ENCODE measurements at places on chromosomes 16 and 17.

- no peak for DNase-seq
Measured at GRCh38 chr17:27475070-27475673, 18.9 kb downstream of the KSR1 start.

DNA sequence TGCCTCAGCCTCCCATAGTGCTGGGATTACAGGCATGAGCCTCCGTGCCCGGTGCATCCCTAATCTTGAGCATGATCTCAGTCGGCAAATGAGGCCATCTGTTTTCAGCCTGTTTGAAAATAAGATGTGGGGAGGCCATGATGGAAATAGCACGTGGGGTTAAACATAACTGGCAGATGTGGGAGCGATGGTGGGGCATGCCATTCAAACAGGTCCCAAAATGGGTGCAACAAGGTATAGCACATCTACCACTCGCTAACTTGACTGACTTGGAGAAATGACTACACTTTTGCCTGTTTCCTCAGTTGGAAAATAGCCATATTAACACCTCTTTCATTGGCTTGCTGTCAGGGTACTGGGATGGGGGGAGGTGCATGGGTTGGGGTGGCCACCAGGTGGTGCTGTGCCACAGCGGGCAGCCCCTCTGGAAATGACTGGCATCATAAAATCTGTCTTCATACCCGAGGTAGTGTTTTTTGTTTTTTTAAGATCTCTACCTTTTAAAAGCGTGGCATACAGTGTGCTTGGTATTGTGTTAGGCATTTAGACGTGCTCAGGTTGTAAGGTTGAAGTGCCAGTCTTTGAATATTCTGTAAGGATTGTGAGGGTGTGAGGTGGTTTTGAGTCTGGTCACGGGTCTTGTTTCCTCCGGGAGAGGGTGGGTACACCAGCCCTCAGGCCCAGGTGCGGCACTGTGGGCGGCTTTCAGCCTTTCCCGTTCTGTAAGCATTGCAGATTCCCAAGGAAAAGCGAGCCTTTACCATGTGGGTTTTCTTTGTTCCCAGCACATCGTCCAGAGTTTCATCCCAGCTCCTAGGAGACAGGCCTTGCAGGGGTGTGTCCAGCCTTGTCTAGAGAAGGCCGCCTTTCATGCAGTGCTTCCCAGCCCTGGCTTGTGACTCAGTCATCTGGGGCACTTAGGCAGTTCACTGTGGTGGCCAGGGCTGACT is 2.9 kb upstream of the TTYH2 start:
- no peak for DNase-seq

GRCh38 chr17:58381124-58382035 is 29.4 kb upstream of the SUPT4H1 start:
- no peak for DNase-seq

DNA sequence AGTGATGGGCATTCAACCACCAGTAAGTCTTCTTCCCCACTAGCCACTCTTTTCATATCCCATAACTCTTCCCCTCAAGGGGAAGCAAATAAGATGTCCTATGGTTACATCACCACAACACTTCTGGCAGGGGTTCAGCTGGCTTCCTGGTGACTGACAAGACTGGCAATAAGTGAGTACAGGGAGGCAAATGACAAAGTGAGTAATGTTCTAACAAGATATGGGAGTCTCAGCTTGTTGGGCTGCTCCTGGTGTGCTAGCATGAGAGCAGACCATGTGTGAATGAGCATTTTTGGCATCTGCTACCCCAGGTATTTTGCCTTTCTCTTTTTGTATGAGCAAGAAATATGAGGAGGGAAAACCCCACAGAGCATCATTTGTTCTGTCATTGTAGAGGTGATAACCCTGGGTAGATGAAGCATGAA is 9.9 kb downstream of the TMIGD1 start:
- no peak for DNase-seq

GRCh38 chr17:78131172-78132083 is 857 bp downstream of the TMC8 start:
- no peak for DNase-seq

- DNase-seq = no peak
Measured at GRCh38 chr17:4453812-4454591, 20.3 kb downstream of the SPNS3 start.

GRCh38 chr16:86477642-86478041 is 32.7 kb upstream of the FOXF1 start:
- DNase-seq = no peak

- no peak for DNase-seq
Measured at GRCh38 chr17:37092071-37092470, 143.3 kb downstream of the AATF start.

GRCh38 chr17:13563866-13564265 is 37.9 kb downstream of the HS3ST3A1 start:
- no peak for DNase-seq

DNA sequence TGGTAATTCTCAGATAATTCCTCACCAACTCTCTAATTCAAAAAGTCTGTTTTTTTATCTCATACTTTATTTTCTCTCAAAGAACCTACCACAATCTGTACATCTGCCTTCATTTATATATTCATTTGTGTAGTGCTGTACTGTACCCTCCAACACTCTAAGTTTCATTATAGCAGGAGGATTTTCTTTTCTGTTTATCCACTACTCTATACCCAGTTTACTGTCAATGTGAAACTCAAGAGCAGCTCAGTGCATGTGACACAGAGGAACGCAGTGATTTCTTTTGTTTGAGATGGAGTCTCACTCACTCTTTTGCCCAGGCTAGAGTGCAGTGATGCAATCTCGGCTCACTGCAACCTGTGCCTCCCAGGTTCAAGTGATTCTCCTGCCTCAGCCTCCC is 117.8 kb downstream of the ADAMTS18 start:
- DNase-seq = no peak

DNA sequence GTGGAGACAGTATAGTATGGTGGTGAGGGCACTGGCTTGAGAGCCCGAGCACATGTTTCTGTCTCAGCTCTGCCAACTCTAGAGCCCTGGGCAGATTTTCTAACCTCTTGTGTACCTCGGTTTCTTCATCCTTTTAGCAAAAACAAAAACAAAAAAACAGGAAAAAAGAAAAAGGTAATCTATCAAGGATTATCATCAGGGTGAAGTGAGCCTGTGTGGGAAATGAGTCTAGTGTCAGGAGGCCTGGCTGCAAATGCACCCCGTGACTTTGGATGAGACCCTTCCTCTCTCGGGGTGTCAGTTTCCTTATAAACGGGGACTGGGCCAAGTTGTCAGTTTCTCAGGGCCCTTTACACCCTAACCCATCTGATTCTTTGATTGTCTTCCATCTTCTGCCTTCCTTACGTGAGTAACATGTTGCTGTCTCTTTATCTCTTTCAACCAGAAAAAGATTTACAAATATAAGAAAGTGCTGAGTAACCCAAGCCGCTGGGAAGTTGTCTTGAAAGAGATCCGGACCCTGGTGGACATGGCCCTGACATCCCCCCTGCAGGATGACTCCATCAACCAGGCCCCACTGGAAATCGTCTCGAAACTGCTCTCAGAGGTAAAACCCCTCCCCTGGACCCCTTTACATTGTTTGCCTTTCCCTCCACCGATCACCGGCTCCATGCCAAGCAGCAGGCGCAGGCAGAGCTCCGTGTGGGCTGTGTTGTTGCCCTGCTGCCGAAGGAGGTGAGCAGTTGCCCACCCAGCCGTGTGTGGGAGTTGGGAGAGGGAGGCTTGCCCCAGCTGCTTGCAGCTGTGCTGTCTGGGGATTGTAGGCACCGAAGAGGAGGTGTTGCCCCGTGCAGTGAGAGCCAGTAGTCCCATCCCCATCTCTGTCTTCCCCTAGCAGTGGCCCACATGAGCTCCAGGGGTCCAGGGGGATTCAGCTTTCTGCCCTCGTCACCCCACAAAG is 127.1 kb upstream of the PLCG2 start:
- DNase-seq = no peak

- DNase-seq = peak; percentile 36
Measured at GRCh38 chr17:20226814-20227482, 217.8 kb downstream of the SPECC1 start.

GRCh38 chr16:84597931-84598351 is 19.9 kb downstream of the COTL1 start:
- DNase-seq = no peak

DNA sequence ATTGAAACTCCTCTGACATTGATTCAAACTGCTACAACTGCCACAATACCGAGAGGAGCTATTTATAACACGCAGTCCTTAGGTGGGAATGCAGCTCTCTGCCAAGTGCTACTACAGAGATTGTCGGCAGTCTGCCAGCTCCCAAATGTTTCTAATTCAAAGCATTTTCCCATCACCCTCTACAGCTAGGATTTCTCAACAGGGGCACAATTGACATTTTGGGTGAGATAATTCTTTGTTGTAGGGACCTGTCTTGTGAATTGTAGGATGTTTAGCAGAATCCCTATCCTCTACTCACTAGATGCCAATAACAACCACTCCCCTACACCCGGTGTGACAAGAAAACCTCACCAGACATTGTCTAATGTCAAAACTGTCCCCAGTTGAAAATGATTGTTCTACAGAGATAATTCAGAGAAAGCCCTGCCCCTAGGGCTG is 7.8 kb upstream of the N4BP1 start:
- no peak for DNase-seq

GRCh38 chr17:42246515-42246914 is 29.7 kb downstream of the STAT5B start:
- DNase-seq = no peak

DNA sequence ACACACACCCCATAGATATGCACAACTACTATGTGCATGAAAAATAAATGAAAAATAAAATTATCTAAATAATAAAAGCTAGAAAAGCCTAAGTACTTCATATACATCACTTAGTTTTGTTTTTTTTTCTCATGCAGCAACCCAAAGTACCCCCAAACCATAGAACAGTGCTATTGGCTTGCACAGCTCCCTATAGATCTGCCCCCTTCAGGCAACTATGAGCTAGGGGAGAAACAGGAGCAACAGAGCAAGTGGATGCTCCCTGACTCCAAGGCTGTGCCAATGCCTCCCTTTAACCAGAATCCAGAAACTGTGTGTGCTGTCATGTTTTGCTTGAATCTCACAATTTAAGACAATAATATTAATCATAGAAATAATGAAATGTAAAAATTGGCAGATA is 605.5 kb downstream of the TOX3 start:
- DNase-seq = no peak

DNA sequence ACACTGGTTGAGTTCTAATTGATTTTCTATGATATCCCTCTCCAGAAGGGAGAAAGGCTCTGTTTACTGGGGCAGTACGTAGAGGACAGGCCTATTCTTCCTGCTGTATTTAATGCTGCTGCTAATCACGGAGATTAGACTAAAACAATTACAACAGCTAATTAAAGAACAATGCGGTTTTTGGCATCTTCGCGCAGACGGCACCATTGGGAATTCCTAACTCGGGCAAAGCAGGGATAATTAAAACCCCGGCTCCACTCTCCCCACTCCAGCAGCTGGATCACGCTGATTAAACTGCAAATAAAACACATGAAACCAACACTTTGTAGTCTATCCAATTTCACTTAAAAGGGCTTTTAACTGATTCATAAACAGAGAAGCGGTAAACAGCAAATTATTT is 147.6 kb downstream of the XYLT1 start:
- DNase-seq = no peak

- DNase-seq = no peak
Measured at GRCh38 chr16:10172848-10173655, 9.2 kb downstream of the GRIN2A start.

GRCh38 chr17:8468127-8468526 is 32.4 kb downstream of the NDEL1 start:
- DNase-seq = no peak

DNA sequence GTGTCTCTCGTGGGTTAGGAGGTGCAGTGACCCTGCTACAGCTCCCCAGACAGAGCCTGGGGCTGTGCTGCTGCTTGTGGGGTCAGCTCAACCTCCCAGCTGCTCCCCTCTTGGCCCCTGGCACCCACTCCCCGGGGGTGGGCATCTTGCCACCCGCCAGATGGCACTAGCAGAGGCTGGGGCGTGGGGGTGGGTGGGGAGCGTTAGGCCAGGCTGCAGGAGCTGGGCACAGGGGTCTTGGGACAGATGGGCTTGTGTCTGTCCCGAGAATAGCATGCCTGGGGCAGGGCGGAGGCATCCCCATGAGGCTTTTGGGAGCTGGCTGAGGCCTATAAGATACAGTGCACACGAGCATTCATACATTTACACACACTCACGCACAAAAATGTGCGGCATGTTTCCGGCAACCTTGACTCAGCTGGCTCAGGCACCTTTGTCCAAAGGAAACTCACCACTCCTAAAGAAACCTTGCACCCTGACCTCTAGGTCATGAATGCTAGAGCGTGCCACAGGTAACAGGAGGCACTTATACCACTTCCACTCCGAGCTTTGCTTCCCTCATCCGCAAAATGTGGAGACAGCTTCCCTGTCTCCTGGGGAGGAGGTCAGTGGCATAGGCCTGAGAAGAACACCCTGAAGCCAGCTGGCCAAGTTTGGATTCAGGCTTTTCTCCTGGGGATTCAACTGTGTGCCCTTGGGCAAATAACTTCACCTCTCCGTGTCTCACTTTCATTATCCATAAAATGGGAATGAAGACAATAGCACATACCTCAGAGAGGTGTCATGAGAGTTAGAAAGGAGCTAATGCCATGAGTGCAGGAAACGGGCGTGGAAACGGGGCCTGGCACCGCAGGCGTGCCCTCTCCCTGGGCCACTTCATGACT is 78.9 kb upstream of the LHX1 start:
- DNase-seq = no peak

DNA sequence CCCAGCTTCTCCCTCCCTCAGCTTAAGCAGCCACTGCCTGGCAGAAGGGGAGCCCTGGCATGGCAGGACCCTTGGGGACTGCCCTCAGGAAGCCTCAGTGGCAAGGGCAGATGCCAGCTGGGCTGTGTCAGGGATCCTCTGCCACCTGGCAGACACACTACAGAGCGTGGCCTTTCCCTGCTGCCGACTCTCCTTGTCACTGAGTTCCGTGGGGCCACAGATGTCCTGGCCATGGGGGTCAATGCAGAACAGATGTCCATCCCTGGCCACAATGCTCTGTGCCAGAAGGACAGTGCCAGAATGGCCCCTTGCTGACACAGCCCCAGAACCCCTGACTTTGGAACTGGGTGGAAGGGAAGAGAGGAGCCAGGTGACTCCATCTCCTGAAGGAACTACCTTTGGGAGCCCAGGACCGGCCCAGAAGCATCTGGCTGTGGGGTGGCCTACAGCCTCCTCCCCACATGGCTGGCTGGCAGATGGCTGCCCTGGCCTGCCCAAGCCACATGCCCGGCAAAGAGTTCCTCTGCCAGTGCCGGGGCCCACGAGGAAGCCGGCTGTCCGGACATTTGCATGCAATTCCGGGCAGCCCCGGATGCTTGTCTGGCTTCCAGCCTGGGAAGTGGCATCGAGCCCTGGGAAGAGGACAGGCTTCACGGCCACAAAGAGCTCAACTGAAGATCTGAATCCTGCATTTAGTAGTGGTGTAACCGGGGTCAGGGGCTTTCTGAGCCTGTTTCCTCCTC is 24.1 kb downstream of the NPTX1 start:
- DNase-seq = no peak

GRCh38 chr17:79775632-79776031 is 2.3 kb upstream of the CBX2 start:
- DNase-seq = no peak
